ENCODE measurements at places on chromosomes 5 and 9. TPM values are rescaled to one million over a fixed set of nuclear protein-coding genes. Genes with fewer than 3 reads are reported as not detected.

The SLC4A9 gene
- 0.12 TPM for total RNA-seq

GRCh38 chr9:90827181-90827871 lies 25.7 kb downstream of the SYK start:
- DNase-seq: no peak

GRCh38 chr5:9538504-9538903 lies 7.4 kb downstream of the SEMA5A start:
- no peak for DNase-seq

DNA sequence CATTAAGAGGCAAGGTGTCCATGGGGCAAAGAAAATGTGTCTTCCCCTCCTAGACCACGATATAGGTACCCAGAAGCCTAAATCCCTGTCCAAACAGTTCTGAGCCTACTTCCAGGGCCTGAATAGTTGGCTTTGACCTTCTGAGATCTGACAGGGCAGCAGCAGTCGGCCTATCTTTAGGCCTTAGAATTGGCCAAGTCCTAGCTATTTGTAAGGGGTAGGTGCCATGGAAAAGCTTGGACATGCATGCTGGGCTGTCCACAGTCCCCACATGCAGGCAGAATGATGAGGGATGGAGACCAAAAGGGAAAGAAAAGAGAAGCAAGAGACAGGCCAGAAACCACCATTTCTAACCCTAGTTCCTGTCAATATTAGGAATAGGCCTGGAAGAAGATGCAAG lies 346.1 kb downstream of the ANXA1 start:
- DNase-seq: no peak

The ADRB2 gene
- total RNA-seq: 68.7 TPM

DNA sequence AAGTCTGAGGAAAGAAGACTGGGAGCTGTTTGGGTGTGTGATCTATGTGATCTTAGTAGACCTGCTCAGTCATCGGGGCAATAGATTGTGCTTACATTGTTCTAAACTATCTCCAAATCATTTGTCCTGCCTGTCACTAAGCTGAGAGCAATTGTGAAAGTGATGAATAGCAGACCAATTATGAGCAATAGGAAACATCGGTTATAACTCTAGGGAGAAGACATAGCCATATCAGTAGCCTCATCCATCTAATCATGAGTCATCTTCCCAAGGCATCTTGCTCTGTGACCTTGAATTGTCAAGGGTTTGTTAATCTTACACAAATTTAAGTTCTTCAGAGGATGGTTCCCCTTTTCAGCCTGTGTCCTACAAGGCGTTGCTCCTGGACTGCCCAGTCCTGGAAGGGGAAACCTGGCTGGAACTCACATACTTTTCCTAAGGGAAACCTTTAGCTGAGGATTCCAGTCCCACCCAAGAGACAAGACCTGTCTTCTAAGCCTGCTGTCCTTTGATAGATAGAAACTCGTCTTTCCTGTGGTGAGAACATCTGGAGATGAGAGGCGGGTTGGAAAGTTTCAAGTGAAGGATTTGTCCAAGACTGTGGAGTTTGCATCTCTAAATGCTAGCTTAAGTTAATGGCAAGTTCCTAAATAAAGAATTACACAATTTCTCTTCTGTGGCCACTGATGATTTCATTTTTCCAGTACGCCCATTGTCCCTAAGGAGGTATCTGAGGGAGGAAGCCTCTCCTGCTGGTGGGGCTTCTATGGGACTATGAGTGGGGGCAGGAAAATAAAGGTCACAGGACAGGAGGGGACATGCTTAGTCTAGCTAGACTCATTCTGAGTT lies 53.9 kb upstream of the TRIM32 start:
- DNase-seq: no peak

The BSPRY gene
- 0.19 TPM for total RNA-seq

DNA sequence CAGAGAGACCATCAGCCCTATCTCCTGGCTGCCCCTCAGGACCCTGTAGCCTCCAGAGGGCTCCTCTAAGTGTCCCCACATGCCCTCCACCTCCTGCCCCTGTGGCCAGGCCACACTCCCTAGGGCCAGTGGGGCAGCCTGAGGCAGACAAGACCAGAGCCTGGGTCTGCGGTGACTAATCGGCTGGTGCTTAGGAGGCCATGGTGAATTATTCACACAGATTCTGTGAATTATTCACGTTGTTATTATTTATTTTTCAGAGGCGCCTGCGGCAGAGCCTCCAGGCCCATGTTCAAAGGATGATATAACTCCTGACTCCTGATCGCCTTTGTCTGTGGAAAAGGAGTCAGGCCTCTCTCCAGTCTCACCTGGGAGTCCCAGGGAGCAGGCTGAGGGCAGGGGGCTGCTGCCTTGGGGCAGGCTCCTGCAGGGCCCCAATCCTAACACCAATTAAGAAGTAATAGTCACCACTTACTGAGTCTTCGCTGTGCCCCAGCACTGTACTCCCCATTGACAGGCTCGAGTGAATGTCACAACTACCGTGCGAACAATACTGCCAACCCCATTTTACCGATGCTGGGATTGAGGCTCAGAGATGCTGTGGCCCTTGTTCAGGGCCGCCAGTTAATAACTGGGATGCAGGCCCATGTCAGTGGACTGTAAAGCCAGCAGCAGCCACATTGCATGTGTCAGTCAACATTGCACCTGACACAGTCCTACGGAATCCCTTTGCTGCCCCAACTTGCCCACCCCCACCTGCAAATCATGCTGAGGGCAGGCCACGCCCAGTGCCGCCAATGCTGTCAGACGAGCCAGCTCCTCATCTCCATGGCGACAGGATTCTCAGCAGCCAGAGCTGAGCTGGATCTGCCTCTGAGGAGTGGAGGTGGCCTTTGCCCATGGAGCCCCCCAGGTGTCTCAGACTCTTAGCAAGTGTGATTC lies 94.9 kb downstream of the PCDH1 start:
- DNase-seq: no peak

DNA sequence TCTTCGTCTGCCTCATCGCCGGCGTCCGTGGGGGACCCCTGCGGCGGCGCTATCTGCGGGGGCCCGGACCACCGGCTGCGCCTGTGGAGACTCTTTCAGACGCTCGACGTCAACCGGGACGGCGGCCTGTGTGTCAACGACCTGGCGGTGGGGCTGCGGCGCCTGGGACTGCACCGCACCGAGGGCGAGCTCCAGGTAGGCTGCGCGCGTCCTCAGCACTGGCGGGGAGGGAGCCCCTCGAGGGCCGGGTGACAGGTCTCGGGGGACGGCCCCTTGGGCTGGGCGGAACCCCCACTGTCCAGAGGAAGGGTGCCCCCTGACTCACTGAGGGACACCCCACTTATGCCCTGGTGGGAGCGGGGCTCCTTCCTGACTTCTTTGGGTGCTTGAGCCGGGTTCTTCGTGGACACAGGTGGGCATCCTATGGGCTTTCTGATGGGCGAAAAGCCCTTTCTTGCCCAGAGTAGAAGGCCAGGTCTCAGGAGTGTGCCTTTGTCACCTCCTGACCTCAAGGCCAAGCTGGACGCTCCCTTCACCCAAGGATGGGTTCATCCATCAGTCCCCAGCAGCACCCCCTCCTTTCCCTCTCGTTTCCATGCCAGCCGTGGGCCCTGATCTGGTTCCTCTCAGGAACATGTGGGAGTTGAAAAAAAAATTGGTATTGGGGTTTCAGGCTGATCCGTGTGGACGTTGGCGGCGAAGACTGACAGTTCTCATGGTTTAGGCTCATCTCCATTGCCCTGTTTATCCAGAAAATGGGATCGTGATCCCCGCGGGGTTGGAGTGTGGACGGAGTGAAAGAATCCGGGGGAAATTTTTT lies 564 bp downstream of the SLC25A25 start:
- DNase-seq: no peak

GRCh38 chr5:173868096-173868880 lies 19.9 kb upstream of the CPEB4 start:
- no peak for DNase-seq

DNA sequence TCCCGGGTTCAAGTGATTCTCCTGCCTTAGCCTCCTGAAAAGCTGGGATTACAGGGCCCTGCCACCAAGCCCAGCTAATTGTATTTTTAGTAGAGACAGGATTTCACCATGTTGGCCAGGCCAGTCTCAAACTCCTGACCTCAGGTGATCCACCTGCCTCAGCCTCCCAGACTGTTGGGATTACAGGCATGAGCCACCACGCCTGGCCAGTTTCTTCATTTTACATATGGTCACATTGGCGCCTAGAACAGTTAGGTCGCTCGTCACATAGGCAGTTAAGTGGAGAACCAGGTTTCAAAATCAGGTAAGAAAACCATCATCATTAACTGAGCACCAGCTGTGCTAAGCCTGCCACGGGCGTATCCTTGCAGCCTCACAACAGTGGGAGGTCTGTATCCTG lies 36.1 kb downstream of the OLFML2A start:
- no peak for DNase-seq

The POU5F2 gene
- total RNA-seq: 3.0 TPM

GRCh38 chr9:4793459-4794395 lies 983 bp downstream of the RCL1 start:
- DNase-seq: no peak

DNA sequence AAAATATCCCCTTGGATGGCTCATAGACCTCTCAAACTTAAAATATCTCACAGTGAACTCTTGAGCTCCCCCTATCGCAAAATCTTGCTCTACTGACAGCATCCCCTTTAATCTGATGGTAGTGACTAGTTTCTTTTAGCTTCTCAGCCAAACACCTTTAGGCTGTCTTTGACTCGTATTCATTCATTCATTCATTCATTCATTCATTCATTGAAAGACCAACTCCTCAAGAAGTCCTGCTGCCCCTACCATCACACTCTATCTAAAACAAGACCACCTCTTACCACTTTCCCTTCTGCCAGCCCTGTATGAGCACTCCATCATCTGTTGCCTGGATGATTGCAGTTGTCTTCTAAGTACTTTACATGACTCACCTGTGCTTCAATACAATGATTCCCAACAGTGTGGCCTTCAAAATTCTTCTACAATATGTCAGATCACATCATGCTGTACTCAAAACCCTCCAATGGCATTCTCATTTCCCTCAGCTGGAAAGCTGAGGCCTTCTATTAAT lies 46.8 kb downstream of the ITGA2 start:
- DNase-seq: no peak

GRCh38 chr5:65475895-65476294 lies 5.8 kb downstream of the ADAMTS6 start:
- DNase-seq: no peak

The C9orf153 gene
- total RNA-seq: 2.8 TPM

The FOXI1 gene
- not detected for total RNA-seq

DNA sequence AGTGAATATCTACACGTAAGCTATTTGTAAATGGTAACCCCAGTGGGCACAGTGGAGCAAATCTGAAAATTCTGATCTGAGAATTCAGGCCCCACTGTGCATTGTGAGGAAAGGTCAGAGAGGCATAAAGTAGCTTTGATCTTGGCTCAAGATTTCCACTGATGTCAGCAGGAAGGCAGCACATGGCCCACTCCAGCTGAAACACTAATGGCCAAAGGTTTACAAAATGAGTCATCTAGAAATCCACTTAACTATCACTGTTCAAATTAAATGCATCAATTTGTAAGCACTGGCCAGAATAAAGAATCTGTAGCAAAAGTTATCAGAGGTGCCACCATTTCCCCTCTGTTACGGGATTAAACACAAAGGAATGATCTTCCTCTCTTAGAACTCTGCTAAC lies 191.6 kb downstream of the C9orf152 start:
- DNase-seq: no peak

- no peak for DNase-seq
Measured at GRCh38 chr5:62708481-62709325, 130.1 kb downstream of the LRRC70 start.

The FOXD4L5 gene
- not detected for total RNA-seq

GRCh38 chr9:114785866-114786650 lies 19.8 kb downstream of the TNFSF15 start:
- DNase-seq: no peak
